ENCODE measurements at places on chromosomes 5 and 9.
A peak's percentile ranks its signal among the peaks of the same experiment; 100 is the strongest.

DNA sequence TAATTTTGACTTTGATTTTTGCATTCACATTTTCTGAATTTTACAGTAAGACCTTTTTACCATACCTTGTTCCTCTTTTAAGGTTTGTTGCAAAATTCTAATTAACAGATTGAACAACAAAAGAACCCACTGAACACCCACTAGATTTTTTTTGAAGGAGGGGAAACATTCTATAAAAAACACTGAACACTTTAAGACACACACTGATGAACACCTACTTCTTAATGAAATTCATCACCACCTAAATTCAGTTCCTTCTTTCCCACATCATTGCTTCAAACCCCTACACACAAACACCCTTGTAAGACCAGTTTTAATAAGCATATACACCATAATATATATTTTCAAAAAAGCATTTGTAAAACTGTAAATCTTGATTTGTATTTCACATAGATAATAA lies 559.0 kb upstream of the MEF2C start:
- DNase-seq = no peak

DNA sequence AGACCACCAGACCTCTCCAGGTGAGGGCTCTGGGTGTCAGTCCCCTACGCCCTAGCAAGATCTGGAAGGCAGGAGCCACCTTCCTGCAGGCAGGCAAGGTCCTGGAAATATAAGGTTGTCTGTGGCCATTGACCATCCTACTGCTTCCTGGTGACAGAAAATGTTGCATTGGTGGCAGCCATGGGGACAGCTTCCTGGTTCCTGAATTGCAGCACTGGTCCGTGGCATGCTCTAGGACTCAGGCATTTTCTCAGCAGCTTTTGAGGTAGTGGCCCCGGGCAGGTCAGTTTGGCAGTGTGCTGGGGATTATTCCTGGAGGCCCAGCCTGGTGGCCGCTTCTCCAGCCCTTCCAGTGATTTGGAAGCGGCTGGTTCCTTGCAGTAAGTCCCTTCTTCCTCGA lies 36.6 kb upstream of the KCNMB1 start:
- no peak for DNase-seq

DNA sequence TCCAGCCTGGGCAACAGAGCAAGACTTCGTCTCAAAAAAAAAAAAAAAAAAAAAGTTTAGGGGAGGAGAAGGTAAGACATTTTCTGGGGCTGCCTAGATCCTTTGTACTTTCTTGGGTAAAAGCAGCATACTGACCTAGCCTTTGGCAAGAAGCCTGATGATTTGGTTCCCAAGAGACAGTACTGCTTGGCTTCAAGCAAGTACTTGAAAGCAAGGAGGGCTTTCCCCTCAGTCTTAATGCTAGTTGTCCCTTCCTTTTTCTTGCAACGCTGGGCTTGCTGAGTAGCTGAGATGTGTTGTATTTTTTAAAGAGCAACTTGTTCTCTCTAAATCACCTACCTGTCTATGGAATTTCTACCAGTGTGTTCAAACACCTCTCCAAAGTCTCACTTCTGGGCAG lies 76.2 kb downstream of the INSYN2B start:
- no peak for DNase-seq

- no peak for DNase-seq
Observed at GRCh38 chr5:76690037-76690679, 25.8 kb upstream of the F2R start.

DNA sequence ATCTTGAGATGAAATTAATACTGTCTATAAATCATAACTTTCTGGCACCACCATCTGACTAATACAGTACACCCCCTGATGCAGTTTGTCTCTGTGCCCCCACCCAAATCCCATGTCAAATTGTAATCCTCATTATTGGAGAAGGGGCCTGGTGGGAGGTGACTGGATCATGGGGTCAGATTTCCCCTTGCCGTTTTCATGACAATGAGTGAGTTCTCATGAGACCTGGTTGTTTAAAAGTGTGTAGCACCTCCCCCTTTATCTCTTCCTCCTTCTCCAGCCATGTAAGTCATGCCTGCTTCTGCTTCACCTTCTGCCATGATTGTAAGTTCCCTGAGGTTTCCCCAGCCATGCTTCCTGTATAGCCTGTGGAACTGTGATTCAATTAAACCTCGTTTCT lies 78.7 kb upstream of the CDH6 start:
- DNase-seq = no peak

- peak; percentile 22 for DNase-seq
Observed at GRCh38 chr9:6054280-6055099, 39.1 kb upstream of the RANBP6 start.

DNA sequence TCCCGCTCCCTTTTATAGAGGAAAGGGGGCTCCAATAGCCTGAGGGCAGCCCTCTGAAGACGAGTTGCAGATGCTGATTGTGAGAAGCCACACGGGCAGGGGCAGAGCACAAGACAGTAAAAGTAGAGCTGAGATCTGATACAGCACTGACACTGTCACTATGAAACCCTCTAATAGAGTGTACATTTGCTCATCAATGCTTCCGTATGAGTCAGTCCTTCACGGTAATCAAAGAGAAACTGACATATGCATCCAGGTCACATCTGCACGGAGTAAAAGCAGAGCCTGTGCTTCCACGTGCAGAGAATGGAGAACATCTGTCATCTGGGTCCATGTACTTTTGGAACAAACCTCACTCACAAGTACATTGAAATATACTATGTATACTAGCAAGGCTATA lies 60.6 kb upstream of the TMEM215 start:
- DNase-seq = no peak

DNA sequence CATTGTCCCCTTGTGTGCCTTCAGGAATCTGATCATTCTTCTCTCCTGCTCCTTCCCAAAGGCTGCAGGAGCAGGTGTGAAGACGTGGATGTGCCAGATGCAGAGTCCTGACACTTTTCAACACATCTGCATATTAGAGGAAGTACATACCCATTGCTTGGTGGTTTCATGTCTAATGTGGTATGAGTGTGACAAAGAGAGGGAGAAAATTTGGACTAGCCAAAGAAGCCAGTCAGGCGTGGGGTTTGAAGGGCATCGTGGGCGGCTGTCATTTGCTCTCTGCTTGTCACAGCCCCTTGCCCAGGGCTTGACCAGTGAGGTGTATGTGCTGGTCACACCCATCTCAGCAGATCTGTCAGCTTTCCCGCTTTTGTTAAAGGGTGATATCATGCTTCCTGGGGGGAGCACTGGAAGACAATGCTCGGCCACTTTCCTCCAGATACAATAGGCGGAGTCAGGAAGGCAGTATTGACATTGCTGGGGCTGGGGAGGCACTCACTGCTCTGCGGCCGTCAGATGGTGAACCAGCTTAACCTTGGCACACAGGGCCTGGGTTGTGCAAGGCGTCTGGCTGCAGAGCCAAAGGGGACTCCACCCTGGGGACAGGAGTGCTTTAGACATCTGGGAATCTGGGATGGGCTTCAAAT lies 8.6 kb downstream of the TEK start:
- no peak for DNase-seq

GRCh38 chr5:310941-311434 lies 10.5 kb upstream of the AHRR start:
- no peak for DNase-seq

DNA sequence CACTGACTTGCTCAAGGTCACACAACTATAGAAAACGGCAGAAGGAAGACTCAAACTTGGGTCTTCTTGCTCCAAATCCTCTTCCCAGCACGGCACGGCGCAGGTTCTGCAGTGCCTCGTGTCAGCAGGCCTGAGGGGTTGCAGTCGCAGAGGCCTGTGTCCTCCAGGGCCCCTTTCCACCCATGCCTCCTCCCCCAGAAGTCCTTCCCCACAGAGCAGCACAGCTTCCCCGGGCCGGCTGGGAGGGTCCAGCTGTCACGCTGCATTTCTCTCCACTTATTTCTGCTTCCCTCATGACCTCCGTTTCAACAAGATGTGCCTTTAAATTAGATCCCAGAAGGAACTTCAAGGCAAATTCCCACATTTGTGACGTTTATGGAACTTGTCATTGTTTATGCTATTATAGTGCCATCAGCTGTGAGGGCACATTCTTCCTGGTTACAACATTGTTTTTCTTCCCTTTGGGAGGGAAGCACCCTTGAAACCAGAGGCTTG lies 148.4 kb downstream of the C5orf15 start:
- DNase-seq = no peak

- DNase-seq = no peak
Observed at GRCh38 chr9:123725389-123725788, 204.5 kb downstream of the DENND1A start.

- DNase-seq = no peak
Observed at GRCh38 chr5:68047035-68047434, 168.5 kb upstream of the PIK3R1 start.

DNA sequence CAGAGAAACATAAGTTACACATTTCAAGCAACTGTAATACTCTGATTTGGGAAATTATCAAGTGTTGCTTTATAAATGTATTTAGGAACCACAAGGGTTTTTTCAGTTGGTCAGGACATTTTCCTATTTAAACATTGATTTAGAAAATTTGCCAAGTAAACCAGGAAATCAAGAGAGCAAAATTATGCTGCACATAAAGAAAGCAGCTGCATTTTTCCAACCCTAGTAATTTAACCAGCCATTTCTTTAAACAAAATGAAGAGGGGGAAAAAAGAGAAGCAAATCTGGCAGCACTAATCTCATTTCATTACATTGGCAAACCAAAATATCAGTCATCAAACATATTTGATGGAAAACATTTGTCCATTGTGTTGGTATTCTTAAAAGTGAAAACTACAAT lies 271.4 kb downstream of the TLE1 start:
- DNase-seq = no peak

DNA sequence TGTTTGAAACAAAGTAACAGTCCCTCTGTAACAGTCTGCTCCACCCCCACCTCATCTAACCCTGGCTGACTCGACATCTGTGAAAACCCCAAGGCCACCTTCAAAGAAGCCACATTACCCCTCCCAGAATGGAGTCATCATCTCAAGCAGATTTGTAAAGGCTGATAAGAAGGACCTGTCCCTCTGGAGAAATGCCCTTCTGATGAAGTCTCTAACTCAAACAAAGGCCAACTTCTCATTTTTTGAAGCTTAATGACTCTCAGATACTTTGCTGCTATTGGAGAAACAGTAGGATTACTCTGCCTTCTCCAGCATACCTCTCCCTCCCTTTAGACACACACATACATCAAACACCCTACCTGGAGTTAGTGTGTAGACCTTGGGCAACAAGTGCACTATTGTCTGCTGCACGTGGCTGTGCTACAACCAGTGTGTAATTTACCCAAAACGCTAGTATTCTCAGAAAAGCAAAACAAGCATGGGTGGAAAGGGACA lies 5.3 kb upstream of the SUSD1 start:
- DNase-seq = no peak

DNA sequence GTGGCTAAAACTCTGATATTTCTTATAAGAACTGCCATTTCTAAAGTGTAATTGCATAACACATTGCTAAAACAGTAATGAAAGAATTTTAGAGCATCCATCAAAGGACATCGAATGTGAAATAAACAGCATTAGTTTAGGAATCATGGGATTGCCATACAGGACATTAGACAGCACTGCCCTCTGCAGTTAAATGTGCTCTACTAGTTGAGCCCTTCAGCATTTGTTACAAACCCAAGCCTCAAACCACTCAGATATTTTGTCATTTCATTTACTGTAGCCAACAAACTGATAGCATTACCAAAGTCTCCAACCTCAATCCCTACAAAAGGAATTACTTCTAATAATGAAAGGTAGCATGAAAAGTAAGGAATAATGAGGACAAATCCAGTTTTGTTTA lies 116.8 kb upstream of the COX7C start:
- no peak for DNase-seq

- DNase-seq = no peak
Observed at GRCh38 chr5:141437221-141437620, 6.9 kb downstream of the PCDHGA12 start.

DNA sequence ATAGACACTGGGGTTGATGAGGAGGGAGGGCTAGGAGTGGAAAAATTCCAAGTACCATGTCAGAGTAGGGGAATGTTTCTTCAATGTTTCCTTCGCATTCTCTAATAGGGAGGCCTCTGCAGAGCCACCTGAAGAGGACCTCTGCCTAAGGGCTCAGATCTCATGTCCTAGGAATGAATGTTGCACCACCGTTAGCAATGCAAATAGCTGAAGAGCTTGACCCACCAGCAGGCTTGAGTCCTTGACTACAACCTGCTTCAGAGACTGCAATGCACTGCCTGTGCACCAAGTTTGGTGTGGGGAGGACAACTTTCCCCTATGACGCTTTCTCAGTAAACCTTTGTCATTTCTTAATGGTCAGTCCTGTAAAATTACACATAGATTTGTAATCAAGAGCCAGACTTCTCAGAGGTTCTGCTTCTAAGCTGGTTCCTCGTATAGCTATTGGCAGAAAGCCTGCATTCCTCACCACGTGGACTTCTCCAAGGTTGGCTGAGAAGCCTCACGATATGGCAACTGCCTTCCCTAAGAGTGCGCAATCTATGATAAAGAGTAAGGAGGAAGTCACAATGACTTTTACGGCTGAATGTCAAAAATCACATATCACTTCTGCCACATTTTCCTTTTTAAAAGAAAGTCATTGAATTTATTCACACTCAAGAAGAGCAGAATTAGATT lies 600.7 kb upstream of the PTGER4 start:
- no peak for DNase-seq

- DNase-seq = no peak
Observed at GRCh38 chr5:145760660-145761059, 74.5 kb downstream of the PRELID2 start.

GRCh38 chr5:93145767-93146166 lies 435.3 kb downstream of the NR2F1-AS1 start:
- no peak for DNase-seq

GRCh38 chr9:123772967-123773366 lies 157.0 kb downstream of the DENND1A start:
- no peak for DNase-seq

GRCh38 chr5:95817430-95817829 lies 5.1 kb downstream of the GLRX start:
- no peak for DNase-seq

GRCh38 chr9:19231126-19231903 lies 822 bp downstream of the DENND4C start:
- no peak for DNase-seq

DNA sequence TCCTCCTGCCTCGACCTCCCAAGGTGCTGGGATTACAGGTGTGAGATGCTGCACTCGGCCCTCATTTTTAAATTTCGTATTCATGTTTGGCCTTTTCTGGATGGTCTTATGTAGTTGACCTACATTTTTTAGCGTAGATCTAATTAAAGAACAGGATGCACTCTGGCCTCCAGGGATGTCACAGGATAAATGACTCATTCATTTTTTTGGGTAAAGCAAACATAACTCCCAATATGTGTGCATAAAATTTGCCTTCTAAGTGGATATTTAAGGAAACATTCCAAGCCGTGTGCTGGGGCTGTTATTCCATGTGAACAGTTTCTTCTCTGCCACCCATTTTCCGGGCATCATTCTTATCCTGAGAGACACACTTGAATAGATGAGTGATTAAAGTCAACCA lies 501.6 kb downstream of the IRX1 start:
- no peak for DNase-seq
